ENCODE measurements at places on chromosomes 7 and 10.

DNA sequence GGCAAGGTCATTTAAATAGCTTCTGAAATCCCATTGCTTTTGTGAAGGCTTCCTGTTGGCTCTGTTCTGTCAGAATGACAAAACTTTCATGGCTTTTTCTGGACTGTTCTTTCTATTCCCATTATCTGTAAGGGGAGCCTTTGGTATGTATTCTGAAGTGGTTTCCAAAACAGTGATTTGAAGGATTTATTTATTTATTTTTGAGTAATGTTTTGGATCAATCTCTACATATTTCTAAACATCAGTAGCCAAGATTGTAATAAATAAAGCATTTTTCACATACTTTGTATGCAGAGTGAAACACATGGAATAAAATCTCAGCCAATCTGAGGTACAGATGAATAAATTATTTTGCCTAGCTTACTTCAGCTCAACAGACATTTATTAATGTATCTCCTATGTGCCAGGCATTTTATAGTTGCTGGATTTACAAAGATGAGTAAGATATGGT lies 121.1 kb downstream of the BBS9 start:
- H3K27me3 ChIP-seq, result no peaks in the 10 kb centered on the region
- no peak overlapping the region for H3K4me3 ChIP-seq
- DNase-seq, result peak; percentile 66
- no peaks in the 10 kb centered on the region for H3K36me3 ChIP-seq

DNA sequence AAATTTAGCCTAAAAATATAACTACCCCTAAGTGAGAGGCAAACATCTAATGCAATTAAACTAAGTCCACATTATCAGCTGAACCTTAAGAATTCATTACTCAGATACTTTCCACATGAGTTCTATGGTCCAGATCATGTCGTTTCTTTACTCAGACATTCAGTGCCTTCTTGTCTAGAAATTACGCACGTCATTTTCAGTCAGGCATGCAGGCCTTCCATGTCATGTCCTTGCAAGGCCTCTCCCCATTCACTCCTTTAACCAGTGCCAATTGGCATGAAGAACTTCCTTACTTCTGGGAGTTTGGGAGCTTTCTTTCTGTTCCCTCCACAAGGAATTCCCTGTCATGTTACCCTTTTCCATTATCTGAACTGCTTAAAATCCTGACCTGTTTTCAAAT lies 118.8 kb downstream of the NRP1 start:
- peaks cover 48% of the 10 kb centered on the region for H3K36me3 ChIP-seq
- H3K27ac ChIP-seq, result peak overlapping the region; percentile 65
- H3K4me1 ChIP-seq, result peaks cover 56% of the 10 kb centered on the region

GRCh38 chr10:18068401-18068800 lies 71.8 kb upstream of the CACNB2 start:
- H3K27ac ChIP-seq, result no peak overlapping the region
- H3K4me1 ChIP-seq, result no peaks in the 10 kb centered on the region
- H3K36me3 ChIP-seq, result no peaks in the 10 kb centered on the region

DNA sequence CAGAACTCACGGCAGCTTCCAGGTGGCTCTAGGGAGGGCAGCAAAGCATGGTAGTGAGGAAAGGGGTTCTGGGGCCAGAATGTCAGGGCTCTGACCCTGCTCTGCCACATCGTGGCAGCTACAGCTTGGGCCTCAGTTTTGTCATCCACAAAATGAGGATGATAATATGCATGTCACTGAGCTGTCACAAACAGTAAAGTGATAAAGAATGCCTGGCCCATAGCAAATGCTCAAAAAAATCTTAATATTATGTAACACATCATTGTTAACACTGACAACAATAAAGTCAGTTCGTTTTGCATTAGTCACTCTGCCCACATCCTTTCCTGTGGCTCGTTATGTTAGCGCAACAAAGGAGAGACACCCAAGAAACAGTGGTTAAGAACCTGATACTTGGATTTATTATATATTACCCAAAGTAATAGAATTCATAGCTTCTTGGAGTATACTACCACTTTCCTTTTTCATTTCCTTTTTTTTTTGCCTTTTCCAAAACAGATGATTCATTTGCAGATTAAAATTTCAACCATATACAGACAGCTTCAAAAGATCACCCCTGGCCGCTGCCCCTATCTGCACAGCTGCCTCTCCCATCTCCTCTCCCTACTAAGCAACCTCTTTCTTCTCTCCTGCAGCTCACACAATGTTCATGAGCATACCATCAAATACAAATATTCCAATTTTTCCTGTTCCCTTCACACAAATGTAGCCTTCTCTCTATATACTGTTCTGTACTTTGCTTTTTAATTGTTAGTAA lies 45.5 kb upstream of the DDC start:
- no peaks in the 10 kb centered on the region for H3K27me3 ChIP-seq
- H3K4me1 ChIP-seq, result peaks cover 8% of the 10 kb centered on the region
- peaks cover 31% of the 10 kb centered on the region for H3K36me3 ChIP-seq
- no peak overlapping the region for H3K4me3 ChIP-seq

DNA sequence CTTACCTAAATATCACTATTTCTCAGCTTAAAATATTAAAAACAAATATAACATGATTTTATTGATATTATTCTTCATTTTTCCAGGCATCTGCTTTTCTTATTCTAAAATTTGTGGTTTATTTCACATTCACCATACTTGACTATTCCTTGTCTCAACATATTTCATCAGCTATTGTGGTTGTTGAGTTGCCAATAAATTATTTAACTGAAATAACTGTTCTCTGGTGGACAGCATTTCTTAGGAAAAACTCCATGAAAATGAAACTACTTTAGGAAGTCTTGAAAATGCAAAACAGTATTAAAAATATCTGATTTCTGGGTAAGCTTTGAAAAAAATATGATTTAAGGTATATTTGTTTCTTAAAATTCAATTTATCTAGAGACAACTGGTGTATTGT lies 122.9 kb upstream of the SEMA3A start:
- no peaks in the 10 kb centered on the region for H3K4me1 ChIP-seq
- no peak for DNase-seq
- no peaks in the 10 kb centered on the region for H3K36me3 ChIP-seq
- H3K4me3 ChIP-seq, result no peak overlapping the region
- no peaks in the 10 kb centered on the region for H3K27me3 ChIP-seq

DNA sequence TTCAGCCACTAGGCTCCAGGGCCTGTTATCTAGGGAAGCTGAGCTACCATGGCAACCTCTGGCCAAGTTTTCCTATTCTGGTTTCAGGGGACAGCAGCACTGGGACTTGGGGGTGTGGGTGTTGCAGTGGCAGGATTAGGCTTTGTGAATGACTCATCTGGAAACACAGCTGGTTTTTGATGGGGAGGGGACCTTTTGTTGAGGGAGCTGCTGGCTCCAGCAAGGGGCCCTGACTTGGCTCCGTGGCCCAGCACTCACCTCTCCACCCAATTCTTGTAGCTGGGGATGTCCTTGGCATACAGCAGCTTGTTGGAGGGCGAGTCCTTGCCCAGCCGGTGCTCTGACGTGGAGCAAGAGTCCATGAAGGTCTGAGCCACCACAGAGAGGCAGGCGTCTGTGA lies 435.9 kb downstream of the PLXNA4 start:
- peak overlapping the region; percentile 7 for H3K27ac ChIP-seq
- H3K4me3 ChIP-seq, result no peak overlapping the region
- DNase-seq, result peak; percentile 33
- H3K36me3 ChIP-seq, result no peaks in the 10 kb centered on the region
- no peaks in the 10 kb centered on the region for H3K27me3 ChIP-seq
- H3K4me1 ChIP-seq, result peaks cover 26% of the 10 kb centered on the region

- H3K36me3 ChIP-seq, result no peaks in the 10 kb centered on the region
- H3K4me1 ChIP-seq, result no peaks in the 10 kb centered on the region
- H3K4me3 ChIP-seq, result no peak overlapping the region
- DNase-seq, result no peak
- H3K27ac ChIP-seq, result no peak overlapping the region
Observed at GRCh38 chr10:101258179-101258885, 29.1 kb upstream of the LBX1 start.

DNA sequence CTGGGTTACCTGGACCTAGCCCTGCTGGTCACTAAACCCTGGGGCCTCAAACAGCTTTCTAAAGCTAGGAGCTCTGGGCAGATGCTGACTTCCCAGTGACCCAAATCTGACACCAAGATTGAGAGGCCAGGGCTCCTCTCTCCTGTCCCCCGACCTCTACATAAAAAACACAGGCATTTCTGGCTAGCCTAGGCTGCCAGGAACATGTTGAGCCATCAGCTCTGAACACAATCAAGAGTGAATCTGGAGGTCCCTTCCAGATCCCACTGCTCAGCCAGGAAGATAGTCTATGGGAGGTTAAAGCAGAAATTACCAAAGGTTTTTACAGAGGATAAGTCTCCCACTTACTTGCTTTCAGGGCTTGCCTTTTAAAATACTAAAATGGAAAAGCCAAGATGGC lies 22.1 kb upstream of the PDE1C start:
- H3K27me3 ChIP-seq, result no peaks in the 10 kb centered on the region
- H3K4me1 ChIP-seq, result peaks cover 35% of the 10 kb centered on the region
- H3K36me3 ChIP-seq, result no peaks in the 10 kb centered on the region
- DNase-seq, result peak; percentile 74
- peak overlapping the region; percentile 44 for H3K4me3 ChIP-seq
- H3K27ac ChIP-seq, result peak overlapping the region; percentile 92

DNA sequence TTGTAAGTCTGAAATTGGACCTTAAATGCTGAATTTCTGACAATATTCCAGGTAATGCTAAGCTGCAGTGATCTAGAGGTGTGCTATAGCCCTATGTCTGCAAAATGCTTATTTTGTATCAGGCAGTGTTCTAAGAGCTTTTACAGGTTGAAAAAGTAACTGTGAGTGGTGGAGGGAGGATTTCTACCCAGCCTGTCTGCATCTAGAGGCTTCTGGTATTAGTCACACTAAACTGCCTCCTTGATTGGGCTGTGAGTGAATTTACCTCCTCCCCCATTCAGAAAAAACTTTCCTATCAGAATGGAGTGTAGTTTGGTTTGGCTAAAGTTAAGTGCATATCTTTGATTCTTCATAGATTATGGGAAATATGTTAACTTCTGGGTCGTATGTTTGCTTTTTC lies 56.8 kb downstream of the BBS9 start:
- H3K4me3 ChIP-seq, result no peak overlapping the region
- peaks cover 9% of the 10 kb centered on the region for H3K4me1 ChIP-seq
- 0 out of 2 replicates have a peak, but pooled peaks cover 3% of the 10 kb centered on the region for H3K36me3 ChIP-seq
- DNase-seq, result peak; percentile 70

Data from GM23248 (cell line).